ENCODE measurements at places on chromosomes 2 and 18.

DNA sequence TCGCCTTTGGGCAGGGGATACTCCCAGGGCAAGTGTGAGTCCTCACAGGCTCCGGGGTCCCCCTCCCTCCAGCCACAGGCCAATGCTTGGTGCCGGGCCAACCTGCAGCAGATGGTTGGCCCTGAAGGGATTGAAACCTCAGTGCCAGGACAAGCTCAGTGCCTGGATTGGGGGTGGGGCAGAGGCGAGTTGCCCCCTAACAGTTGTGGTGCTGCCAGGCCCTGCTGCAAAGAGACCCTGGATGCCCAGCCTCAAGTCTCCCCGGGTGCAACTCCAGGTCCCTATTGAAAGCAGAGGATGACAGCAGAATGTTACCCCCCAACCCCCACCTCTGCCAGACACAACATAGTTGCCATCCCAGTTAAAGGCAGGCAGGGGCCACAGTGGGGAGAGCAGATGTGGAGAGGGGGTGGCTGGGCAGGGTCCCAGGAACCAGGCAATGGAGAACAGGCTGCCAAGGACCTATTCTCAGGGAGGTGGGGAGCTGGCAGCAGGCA lies 9.5 kb upstream of the RNF103 start:
- no peak for DNase-seq

- DNase-seq: no peak
Measured at GRCh38 chr18:53785811-53786210, 438.7 kb downstream of the MBD2 start.

GRCh38 chr2:86297382-86298147 lies 39.9 kb downstream of the REEP1 start:
- no peak for DNase-seq

DNA sequence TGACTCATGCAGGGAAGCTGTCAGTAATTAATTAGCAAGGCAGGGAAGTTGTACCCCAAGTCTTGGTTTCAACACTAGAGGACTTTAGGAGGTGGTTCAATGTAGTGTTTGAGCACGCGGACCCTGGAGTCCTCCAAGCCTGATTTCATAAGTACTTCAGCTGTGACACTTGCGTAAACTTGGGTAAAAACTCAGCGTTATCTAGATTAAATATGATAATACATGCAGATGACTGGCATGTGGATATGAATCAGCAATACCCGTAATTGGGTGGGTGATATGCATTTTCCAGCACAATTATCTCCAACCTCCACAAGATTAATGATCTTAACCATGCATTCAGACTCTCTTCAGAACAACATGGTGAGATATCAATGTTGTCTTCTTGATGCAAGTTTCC lies 5.2 kb downstream of the UGT1A7 start:
- no peak for DNase-seq

DNA sequence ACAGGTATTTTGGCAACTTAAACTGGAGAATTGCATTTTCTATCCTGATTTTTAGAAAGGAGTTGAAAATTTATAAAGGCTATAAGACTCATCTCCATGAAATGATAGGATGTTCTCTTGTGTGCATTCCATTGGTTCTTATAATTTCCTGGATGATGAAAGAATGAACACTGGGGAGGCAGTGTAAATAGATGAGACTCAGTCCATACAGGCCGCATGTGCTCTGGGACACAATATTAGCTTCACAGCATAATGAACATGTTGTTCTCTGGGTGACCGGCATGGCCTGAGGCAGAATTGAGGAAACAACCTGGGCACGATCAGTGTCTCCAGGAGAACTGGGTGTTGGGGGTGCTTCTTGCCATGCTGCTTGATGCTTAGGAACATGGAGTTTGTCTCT lies 38.8 kb downstream of the AOX1 start:
- no peak for DNase-seq

GRCh38 chr2:195592105-195592504 lies 64.9 kb upstream of the SLC39A10 start:
- no peak for DNase-seq

GRCh38 chr2:176885661-176886060 lies 326.9 kb upstream of the HNRNPA3 start:
- no peak for DNase-seq

All from NCI-H1436 (cell line).